ENCODE measurements at places on chromosomes 6 and 20. TPM values are rescaled to one million over a fixed set of nuclear protein-coding genes. Genes with fewer than 3 reads are reported as not detected.

LRRC73 gene
- 0.35 TPM for total RNA-seq

GPR6 gene
- not detected for total RNA-seq

COX4I2 gene
- not detected for total RNA-seq

FAM162B gene
- total RNA-seq = not detected

TUBB2B gene
- 53.5 TPM for total RNA-seq

PTCHD4 gene
- 3.1 TPM for total RNA-seq

DACT2 gene
- 0.89 TPM for total RNA-seq

GLO1 gene
- 117 TPM for total RNA-seq

MYL9 gene
- total RNA-seq = 3.5 TPM

MEI4 gene
- total RNA-seq = 1.2 TPM

SLCO4A1 gene
- total RNA-seq = 30.7 TPM

SNRPB gene
- 377 TPM for total RNA-seq

All from renal cortical epithelial cell (primary cell).